ENCODE measurements at places on chromosomes 4 and X.
A peak's percentile ranks its signal among the peaks of the same experiment; 100 is the strongest.

DNA sequence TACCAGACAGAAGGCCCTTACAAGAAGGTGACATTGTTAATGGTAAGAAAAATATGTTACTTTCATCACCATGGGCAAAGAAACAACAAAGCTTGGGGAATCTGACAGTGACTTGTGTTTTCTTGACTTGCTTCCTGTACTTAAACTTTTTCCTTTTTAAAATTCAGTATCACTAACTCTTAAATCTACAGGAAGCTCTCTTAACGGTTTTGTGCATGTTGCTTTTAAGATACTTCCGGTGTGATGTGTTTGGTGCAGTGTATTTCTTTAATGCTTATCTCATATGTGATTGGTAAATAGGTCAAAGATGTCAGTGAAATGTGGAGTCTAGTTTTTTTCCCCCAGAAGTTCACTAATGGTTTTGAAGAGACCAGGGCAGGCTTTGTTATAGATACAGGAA is 45.2 kb downstream of the ADH5 start:
- no peak for DNase-seq

- DNase-seq, result no peak
These were observed 129.0 kb upstream of the MAMLD1 start for GRCh38 chrX:150234126-150234525.

DNA sequence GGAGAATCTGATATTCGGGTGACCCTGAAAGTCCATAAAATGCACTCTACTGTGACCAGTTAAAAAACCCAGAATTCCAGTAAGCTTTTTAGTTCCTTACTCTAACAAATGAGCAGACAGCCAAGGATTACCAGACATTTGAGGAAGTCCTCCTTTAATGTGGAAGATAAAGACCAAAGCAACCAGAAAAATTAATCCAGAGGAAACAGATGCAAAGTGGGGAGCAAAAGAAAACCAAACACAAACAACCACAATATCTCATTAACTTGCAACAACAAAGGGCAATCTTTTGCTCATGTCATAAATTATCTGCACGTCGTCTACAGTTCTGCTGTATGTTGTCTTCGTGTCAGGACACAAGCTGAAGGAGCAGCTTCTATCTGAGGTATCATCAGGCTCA is 164.4 kb downstream of the PJA1 start:
- no peak for DNase-seq

DNA sequence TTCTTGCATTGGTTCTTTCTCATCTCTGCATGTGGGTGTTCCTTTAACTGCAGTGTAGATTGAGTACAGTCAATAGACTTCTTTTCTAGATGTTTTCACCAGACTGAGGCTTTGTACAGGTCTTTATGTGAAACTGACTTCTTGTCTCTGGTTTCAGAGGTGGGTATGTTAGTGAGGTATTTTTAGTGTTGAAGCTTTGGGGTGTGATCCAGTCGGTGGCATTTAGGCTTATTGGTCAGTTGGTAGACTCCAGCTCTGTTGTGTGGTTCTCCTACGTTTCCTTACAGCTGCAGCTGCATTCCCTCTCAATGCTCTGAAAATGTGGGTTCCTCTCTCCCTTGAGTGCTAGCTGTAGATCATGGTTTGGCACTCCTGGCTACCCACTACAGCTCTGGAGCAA is 21.3 kb upstream of the AMBN start:
- no peak for DNase-seq

DNA sequence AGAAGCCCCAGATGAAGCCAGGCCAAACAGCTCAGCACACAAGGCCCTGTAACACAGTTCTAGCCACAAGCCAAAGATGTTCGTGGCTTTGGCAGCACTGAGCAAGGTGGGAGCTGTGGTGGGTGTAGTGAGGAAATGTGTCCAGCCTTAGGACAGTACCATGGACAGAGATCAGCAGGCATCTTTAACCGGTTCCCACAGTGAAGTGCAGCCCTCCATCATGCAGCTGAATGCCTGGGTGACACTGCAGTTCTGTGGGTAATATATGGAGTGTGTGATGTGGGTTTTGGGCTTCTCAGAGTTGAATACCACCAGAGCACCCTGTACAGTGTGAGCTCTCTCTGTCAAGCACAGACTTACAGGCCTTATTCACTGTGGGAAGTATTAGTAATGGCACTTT is 6.0 kb upstream of the NEXMIF start:
- peak; percentile 18 for DNase-seq

Data from left kidney (tissue), 8 donors.